Kidney epithelial cell (primary cell): ENCODE measurements at places on chromosomes 5 and 9. TPM values are rescaled to one million over a fixed set of nuclear protein-coding genes. Genes with fewer than 3 reads are reported as not detected.

The PDE6A gene
- not detected in 2 replicates for total RNA-seq

The LCN15 gene
- not detected in 2 replicates for total RNA-seq

GRCh38 chr5:114415760-114416159, 53.9 kb downstream of the KCNN2 start:
- no peak for DNase-seq

GRCh38 chr5:107670932-107671741, at the start of gene EFNA5:
Gene EFNA5, minus strand, starts transcription at chr5:107670937.
- no peak for DNase-seq

DNA sequence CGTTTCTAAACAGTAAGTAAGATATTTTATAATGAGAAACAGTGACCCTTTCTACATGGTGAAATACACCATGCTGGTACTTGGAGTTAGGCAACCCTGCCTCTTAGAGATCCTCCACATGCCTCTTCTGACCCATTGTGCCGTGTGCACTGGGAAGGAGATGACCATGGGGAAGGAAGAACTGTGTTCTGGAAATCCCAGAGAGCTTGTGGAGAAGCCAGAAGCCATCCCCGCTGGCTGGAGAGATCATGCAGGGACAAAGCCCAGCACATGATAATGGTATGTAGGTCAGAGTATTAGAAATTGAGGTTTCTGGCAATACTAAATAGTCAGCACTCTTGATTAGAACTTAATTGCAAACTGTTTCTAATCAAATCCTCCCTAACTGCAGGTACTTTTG, 307.3 kb downstream of the FBXL7 start:
- no peak for DNase-seq

GRCh38 chr5:74179179-74179578, 461.3 kb downstream of the ENC1 start:
- DNase-seq, result peak; percentile 52

GRCh38 chr5:24539613-24540012, 105.2 kb downstream of the CDH10 start:
- no peak for DNase-seq

DNA sequence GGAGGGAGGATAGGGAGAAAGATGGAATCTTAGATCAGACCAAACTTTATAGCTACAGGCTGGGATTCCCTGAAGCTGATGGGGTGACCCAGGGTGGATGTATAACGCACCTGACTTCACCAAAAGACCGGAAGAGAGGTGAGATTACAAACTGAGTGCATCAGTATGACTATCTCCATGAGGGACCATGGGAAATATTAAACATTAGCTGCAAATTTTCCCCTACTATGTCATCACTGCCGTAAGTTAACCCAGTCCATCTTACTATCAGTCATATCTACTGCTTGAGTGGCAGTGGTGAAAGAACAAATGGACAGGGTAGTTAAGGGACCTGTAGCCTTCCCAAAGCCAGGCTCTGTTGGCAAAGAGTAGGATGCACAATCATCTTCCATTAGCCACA, 368.3 kb downstream of the EFNA5 start:
- no peak for DNase-seq

The BTNL8 gene
- not detected in 2 replicates for total RNA-seq

The SMIM32 gene
- total RNA-seq, result 0.08 TPM in 1 of 2 replicates, not detected in the other

- no peak for DNase-seq
Observed at GRCh38 chr5:28216939-28217360, 1178.6 kb upstream of the CDH9 start.

DNA sequence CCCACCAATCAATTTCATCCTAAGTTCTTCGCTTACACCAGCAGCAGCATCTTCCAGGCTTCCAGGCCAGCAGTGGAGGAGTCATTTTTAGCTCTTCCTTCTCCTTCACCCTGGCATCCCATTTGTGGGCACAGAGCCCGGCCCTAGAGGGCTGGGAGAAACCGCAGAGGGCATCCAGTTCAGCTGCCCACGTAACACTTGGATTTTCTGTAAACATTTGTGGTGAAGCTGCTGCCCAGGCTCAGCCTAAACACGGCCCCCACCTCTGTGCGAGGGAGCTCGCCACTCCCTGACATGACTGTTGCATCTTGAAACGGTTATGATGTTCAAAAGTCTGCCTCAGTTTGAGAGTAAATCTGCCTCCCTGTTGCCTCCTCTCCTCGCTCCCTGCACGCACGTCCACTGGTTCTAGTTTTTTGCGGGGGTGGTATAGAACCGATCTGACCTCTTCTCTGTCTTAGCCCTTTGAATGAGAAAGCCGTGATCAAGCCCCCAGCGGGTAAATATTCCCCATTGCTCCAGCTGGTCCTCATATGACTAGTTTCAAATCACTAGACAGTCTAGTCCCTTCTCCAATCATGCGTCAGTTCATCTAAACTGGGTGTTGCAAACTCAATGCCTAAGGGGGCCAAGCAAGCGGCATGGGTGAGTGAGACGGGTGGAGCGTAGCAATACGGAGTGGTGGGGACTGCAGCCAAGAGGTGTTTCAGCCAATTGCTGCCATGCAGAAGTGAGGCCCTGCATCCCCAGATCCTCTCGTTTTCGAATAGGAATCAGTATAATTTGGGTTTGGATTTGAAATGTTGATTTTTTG, 34.9 kb upstream of the N4BP3 start:
- no peak for DNase-seq

DNA sequence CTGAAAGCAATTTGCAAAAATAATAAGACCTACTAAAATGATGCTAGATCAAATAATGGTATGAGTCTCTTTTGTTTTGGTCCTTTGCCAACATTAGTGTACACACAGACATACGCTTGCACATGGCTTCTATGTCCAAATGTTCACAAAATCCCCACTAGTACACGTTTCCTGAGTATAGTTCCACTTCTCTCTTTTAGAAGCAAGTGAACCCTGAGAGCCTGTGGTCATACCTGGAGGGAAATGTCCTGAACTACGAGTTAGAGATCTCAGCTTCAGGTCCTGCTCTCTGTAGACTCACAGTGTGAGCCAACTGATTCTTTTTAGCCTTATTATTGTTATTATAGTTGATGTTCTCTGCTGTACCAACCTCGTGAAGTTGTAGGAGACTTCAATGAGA, 47.3 kb upstream of the ACTBL2 start:
- no peak for DNase-seq

GRCh38 chr5:179994583-179995323, 76.8 kb downstream of the RNF130 start:
- DNase-seq, result no peak

The FANCC gene
- total RNA-seq, result 6.1 and 7.0 TPM in 2 replicates

DNA sequence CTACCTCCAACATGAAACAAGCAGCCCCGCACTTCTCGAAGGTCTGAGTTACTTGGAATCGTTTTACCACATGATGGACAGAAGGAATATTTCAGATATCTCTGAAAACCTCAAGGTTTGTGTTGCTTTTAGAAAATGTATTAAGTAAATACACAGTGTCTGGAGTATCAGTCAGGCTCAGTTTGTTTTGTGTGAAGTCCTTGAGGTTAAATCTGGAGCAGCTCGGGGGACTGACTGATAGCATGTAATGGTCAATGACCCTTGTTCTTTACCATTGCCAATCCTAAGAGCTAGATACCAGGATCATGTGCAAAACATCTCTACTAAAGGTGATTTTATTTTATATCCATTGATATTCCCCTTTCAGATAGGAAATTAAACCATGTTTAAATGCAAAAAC, 26.9 kb upstream of the LNPEP start:
- no peak for DNase-seq

The C8G gene
- total RNA-seq, result not detected in 2 replicates

DNA sequence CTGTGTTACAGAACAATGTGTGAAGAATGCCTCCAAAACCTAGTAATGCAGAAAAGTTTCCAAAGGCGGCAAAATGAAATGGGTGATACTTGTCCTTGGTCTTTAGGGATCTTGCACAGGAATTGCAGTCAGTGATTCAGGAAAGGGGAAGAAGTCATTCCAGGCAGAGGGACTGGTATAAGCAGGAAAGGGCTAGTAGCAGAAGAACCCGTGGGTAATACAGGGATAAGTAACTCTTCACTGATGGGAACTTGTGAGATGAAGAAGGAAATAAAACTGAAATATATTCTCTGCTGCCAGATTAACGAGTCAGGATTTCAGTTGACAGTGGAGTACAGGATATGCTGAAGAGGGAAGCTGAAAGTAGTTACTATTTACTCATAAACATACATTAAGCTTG, 1.2 kb downstream of the SRFBP1 start:
- DNase-seq, result no peak

GRCh38 chr9:115972362-115972761, 181.2 kb upstream of the PAPPA start:
- no peak for DNase-seq

The NMRK1 gene
- 10.3 and 14.1 TPM in 2 replicates for total RNA-seq

- no peak for DNase-seq
Observed at GRCh38 chr9:35569206-35569605, 35.9 kb upstream of the TESK1 start.

The LECT2 gene
- total RNA-seq, result not detected in 2 replicates

DNA sequence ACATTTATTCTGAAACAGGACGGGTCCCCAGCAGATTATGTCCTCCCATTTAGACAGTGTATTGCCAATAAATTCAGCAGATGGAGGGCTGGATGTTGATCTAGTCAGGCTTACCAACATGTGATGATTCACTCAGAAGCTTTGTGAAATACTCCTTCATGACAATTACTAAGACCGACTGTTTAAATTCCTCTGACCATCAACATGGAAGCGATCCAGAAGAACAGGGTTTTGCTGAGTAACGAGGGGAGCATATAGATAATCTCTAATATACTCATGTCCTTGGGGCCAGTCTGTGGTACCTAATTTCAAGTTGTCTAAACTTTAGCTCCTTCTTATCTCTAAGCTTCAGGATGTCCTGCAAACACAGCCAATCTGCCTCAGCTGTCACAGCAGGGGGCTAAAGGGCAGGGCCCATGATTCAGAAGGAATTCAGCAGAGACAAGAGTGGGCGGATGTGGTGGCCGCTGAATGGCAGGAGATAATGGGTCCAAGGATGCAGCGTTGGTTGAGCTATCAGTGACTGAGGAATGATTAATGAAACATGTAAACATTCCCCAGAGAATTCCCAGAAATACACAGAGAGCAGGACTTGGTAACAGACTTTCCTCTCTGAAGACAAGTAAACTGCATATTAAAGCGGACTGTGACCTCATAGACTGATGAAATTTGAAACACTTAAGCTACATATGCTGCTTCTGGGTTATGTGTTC, 109.4 kb downstream of the ANKRD55 start:
- DNase-seq, result peak; percentile 93
